PC-9 (cell line): ENCODE measurements at places on chromosomes 12 and 14.

DNA sequence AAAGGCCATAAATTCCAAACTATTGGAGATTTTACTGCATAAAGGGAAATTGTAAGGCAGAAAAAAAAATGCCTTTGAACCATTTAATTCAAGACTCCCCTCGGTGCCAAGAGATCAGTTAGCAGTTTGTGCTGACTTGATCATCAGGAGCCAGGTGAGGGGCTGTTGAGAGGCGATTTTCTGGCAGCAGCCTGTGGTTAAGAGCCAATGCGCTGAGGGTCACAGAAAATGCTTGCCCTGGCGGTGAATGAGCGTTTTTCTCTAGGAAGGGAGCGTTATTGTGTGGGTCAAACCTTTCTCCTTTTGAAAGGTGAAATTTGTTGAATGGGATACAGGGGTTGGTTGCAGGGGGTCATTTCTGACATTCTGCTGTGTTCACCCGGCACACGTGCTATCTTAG lies 4.7 kb downstream of the SRRM4 start:
- no peak overlapping the region for H3K27ac ChIP-seq
- no peak for DNase-seq
- no peaks in the 10 kb centered on the region for H3K36me3 ChIP-seq
- H3K4me3 ChIP-seq, result no peak overlapping the region
- H3K27me3 ChIP-seq, result peaks cover 41% of the 10 kb centered on the region

- H3K4me1 ChIP-seq, result 0 out of 2 replicates have a peak, but pooled peaks cover 3% of the 10 kb centered on the region
- no peaks in the 10 kb centered on the region for H3K27me3 ChIP-seq
- no peak overlapping the region for H3K27ac ChIP-seq
- H3K4me3 ChIP-seq, result no peak overlapping the region
These were observed 58.5 kb downstream of the CAPS2 start for GRCh38 chr12:75271576-75271975.

DNA sequence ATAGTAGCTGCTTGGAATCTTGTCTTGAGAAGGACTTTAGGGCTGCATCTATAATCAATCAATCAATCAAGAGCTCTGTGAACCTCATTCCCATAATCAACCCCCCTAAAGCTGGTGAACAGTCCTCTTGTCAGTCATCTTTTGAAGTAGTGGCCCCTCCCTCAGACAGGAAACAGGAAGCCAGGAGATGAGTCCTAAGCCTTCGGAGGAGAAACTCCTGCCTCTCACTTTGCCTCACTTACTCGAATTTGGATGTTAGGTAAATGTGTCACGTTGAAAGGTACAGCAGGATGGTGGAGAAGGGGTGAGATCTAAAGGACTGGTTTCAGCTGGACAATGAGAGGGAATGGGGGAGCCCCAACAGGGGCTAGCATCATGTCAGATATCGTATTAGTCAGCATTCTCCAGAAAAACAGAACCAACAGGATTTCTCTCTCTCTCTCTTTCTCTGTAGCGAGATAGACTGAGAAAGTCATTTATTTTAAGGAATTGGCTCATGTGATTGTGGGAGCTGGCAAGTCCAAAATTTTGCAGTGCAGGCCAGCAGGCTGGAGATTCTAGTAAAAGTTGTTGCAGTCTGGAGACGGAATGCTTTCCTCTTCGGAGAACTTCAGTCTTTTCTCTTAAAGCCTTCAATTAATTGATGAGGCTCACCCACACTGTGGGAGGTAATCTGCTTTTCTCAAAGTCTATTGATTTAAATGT lies 144.4 kb upstream of the PWP1 start:
- no peaks in the 10 kb centered on the region for H3K36me3 ChIP-seq
- no peak for DNase-seq
- no peak overlapping the region for H3K27ac ChIP-seq
- H3K4me1 ChIP-seq, result peaks cover 6% of the 10 kb centered on the region
- no peaks in the 10 kb centered on the region for H3K27me3 ChIP-seq

- no peak overlapping the region for H3K4me3 ChIP-seq
- H3K27me3 ChIP-seq, result no peaks in the 10 kb centered on the region
- H3K4me1 ChIP-seq, result peaks cover 25% of the 10 kb centered on the region
- no peak overlapping the region for H3K27ac ChIP-seq
These were observed 149.0 kb upstream of the EEA1 start for GRCh38 chr12:93078059-93078458.

DNA sequence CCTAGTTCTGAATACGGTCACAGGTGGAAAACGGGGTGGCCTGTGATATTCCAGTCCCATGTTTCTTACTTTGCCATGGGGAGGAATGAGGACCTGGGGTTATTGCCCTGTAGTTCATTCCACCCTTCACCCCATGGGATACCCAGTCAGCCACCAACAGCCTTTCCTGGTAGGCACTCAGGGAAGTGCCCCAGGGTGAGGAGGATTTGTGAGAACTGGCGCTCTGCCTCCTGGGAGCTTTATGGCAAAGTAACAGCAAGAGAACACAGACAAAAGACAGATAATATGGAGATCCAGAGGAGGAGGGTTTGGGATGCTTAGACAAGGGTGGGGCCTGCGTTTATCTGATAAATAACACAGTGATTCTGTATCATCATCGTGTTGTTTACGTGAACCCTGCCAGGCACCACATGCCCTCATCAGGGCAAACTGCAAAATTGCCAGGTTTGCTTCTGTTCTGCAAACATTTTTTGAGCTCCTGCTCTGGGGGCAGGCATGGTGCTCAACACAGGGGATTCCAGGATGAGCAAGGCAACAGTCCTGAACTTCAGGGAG lies 223.5 kb downstream of the SLC41A2 start:
- H3K4me3 ChIP-seq, result no peak overlapping the region
- DNase-seq, result no peak
- no peaks in the 10 kb centered on the region for H3K27me3 ChIP-seq

DNA sequence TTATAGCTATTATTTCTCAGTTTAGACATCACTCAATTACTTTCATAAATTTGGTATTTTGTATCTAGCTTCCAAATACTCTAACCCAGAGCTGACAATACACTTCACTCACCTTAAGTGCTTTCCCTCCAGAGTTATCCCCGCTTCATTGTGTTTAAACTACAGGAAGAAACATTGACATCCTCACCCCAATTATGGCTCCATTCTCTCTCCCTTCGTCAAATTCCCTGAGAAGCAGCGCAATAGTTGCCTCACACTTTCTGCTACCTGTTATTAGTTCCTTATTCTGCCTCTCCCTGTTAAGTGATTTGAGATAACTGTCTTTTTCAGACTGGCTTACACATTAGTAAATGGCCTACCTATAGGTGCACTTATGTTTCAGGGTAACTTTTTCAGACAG lies 69.4 kb upstream of the AMIGO2 start:
- H3K4me3 ChIP-seq, result no peak overlapping the region
- H3K27ac ChIP-seq, result no peak overlapping the region
- H3K27me3 ChIP-seq, result no peaks in the 10 kb centered on the region

DNA sequence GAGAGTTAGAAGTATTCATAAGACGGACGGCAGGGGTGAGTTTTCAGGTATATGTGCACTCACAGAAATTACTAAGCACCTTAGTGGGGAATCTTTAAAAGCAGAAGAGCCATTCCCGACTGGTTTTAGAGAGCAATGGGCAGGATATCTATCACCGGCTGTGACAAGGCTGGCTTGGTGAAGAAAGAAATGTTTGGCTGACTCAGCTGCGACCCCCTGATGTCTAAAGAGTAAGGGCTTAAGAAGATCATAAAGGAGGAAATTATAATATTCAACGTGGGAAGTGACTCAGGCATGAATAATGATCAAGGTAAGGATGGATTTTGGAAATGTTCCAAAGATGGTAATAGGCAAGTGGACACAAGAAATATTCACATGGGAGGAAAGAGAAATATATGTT lies 407.6 kb downstream of the TMEM132D start:
- H3K4me1 ChIP-seq, result no peaks in the 10 kb centered on the region
- DNase-seq, result no peak
- no peaks in the 10 kb centered on the region for H3K36me3 ChIP-seq
- H3K27me3 ChIP-seq, result peaks cover 18% of the 10 kb centered on the region
- H3K4me3 ChIP-seq, result no peak overlapping the region
- no peak overlapping the region for H3K27ac ChIP-seq
